ENCODE measurements at places on chromosomes 5 and 9. TPM values are rescaled to one million over a fixed set of nuclear protein-coding genes. Genes with fewer than 3 reads are reported as not detected.

- no peak for DNase-seq
Measured at GRCh38 chr5:91357012-91357634, 26.0 kb downstream of the ARRDC3 start.

DNA sequence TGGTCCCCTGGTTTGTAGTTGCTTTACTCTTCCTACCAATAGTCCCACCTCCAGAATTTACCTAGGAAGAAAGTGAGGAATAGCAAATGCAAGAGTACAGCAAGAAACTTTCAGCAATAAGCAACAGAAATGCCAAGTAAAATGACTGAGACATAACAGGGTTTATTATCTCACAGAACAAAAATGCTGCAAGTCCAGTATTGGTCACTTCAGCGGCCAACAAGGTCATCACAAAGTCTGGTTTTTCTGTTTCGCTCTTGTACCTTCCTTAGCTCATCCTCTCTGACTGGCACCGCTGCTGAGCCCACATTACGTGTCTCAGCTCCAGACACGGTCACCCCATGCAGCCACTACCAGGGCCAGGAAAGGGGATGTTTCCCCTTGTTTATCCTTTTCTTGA is 82.7 kb downstream of the RFK start:
- DNase-seq, result no peak

DNA sequence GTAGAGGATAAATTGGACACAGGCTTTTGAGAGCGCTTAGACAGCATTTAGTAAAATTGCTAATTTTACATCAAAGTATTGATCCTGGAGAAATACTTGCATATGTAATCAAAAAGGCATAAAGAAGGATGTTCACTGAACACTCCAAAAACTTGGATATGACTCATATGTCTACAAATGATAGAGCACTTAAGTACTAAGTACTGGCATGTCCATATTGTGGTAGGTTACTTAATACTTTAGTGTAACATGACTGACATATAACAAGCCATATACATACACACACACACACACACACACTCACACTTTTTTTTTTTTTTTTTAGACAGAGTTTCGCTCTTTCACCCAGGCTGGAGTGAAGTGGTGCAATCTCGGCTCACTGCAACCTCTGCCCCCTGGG is 361.9 kb downstream of the ARHGEF28 start:
- peak; percentile 38 for DNase-seq

DNA sequence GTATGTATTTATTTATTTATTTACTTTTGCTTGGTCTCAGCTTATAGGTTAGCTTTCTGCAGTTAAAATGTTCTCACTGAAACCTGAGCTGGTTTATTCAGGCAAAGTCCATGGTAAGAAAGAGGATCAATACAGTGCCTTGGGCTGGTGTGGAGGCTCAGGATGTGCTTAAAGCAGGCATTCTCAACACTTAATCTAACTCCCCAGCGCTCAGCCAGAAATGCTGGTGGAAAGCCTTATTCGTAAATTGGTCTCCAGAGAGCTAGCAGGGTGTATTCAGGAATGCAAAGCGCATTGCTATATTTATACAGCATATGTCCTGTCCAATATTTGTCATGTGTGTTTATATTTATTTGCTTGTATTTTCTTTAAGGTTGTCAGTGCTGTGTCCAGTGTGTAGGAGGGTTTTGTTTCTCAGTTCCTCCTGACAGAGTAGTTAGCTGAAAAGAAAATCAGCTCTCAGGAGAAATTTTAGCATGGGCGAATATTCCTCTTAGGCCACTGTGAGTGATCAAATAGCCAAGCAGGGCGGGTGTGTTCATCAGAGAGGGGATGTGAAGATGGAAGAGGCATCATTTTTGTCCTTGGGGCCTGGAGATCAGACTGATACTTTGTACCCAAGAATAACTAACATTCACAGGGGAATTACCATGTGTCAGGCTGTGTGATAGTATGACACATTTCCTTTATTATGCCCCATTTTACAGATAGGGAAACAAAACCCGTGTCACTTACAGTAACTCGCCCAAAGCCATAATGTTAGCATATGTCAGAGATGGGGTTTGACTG is 65.8 kb downstream of the DOCK2 start:
- DNase-seq, result peak; percentile 25

GRCh38 chr5:42506662-42507061 is 83.4 kb downstream of the GHR start:
- no peak for DNase-seq

GRCh38 chr5:179265514-179266290 is 79.6 kb downstream of the ADAMTS2 start:
- peak; percentile 99 for DNase-seq

GRCh38 chr5:112401924-112402323 is 17.2 kb downstream of the EPB41L4A start:
- DNase-seq, result no peak

DNA sequence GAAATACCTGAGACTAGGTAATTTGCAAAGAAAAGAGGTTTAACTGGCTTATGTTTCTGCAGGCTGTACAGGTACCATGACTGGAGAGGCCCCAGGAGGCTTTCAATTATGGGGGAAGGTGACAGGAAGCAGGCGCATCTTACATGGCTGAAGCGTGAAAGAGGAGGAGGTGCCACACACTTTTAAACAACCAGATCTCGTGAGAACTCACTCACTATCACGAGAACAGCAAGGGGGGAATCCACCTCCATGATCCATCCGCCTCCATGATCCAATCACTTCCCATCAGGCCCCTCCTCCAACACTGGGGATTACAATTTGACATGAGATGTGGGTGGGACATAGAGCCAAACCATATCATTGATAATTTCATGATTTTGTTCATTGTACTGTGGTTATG is 2.5 kb upstream of the MED27 start:
- no peak for DNase-seq

DNA sequence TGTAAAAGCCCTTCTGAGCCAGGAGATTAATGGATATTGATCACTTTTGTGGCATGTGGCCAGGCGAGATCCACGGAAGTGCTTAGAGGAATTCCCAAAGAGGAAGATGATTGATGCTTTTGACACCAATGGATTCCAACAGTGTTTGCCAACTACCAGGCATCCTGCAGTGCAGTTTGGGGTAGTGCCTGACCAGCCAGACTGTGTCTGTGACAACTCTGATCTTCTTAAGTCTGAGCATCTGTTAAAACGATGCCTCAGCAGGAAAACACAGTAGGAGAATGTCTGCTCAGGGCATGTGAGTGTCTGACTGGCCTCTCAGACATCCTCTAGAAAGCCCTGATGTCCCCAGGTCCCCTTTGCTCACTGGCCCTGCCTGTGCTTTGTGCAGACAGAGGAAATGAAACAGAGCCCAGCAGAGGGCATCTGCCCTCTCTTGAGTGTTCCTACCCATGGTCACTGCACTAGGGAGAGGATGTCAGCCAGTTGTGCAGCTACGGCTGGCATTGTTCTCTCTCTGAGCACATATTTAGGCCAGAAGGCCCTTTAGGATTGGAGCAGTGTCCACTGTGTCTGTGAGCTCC is 57.0 kb downstream of the TRPC7 start:
- no peak for DNase-seq

- no peak for DNase-seq
Measured at GRCh38 chr9:68914751-68915150, 99.2 kb downstream of the PRKACG start.

DNA sequence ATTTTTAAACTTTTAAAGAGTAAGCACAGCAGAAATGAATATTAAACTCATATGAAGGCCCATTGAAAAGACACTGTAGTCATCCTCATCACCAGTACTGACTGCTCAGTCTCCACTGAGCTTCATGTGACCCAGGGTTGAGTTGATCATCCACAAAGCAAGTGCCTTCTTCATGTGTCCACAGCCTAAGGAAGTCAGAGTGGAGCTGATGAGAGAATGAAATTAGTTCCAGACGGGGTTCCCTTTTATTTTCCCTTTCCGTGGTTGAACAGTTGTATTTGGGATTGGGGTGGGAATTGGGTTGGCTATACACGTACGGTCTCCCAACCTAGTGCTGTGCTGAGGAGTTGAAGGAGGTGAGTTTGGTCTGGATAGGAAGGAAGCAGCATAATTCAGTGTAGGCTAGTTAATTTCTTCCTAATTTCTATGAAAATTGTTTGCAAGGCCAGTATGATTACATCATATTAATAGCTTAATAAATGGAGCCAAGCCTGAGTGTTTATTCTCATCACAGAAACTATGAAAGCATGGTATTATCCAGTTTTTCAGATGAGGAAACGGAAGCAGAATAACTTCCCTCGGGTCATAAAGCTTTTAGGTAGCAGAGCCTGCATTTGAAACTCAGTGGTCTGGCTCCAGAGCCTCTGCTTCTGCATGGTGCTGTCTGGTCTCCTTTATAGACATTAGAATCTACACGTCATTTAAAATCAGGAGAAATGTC is 103.9 kb upstream of the DMRT1 start:
- no peak for DNase-seq

- no peak for DNase-seq
Measured at GRCh38 chr5:115267617-115268016, 4.9 kb upstream of the PGGT1B start.

GRCh38 chr5:61160497-61160896 is 1.8 kb downstream of the SMIM15 start:
- no peak for DNase-seq

- no peak for DNase-seq
Measured at GRCh38 chr9:7976856-7977255, 177.3 kb upstream of the DMAC1 start.

DNA sequence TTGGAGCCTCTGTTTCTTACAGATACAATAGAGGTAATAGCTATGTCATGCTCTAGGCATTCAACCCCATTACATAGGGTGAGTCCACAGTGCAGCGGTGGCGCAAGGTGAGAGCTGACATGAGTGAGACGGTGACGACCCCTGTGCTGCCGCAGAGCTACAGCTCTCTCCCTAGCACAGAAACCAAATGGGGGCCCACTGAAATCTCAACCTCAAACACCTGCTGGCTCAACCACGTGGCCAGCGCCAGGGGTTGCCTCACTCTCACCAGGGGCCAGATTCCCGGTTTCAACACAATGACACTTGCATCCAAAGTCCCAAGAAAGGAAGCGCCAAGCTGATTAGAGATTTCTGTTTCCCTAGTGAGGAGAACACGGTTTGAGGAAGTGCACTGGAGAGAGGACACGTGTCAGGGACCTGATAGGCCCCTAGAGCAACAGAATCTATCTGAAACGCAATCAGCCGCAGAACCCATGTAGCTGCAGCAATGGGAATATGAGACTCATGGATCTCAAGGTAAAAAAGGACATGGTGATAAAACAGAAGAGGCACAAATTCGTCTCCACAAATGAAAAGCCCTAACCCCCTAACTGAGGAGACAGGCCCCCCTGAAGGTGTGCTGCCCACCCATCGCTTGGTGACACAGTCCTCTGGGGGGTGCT is 114.3 kb downstream of the CRB2 start:
- peak; percentile 5 for DNase-seq

GRCh38 chr5:173973616-173973969 is 15.4 kb upstream of the C5orf47 start:
- peak; percentile 7 for DNase-seq

Gene FOXD4L4
- total RNA-seq, result 0.26 TPM

Gene PCDHGB2
- 4.6 TPM for total RNA-seq

Gene CBY3
- total RNA-seq, result not detected

Gene BTNL3
- total RNA-seq, result not detected

Gene AQP3
- 9.0 TPM for total RNA-seq

Gene LYSMD3
- 14.9 TPM for total RNA-seq

Gene TLX3
- not detected for total RNA-seq

Gene IFNA6
- total RNA-seq, result not detected

All from fibroblast of lung (primary cell).